ENCODE measurements at places on chromosomes 5 and 9.
A peak's percentile ranks its signal among the peaks of the same experiment; 100 is the strongest.

DNA sequence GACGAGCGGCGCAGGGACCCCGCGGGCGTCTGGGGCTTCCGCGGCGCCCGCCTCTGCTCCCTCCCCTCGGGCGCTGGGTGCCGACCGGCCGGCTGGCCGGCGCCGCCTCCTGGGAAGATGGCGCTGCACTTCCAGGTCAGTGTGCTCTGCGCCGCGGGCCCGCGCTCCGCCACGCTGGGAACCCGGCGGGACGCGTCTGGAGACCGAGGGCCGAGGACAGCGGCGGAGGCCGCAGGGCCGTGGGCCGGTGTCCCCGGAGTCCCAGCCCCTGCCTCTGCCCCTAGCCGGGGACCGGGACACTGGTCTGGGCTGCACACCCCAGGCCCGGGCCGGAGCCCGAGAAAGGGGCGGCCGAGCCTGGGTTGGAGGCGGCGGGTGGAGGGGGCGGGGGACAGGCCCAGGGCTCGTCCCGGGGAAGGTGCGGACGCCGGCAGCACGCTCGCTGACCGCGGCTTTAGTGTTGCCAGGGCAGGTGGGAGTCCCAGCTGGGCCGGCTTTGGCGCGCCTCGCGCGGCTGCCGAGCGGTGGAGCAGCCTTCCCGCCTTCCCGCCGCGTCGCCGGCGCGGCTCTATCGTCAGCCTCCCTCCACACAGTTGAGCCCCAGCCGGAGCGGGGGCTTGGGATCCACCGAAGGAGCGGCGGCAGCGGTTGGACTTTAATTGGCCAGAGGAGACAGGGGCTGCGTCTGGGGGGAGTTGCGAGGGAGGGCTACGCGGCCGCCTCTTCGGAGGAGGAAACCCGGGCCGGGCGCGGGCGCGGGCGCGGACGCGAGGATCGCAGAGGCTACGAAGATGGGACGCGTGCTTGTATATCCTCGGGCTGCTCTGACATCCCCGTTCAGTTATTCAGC, at the start of gene RANBP17:
RANBP17 (plus strand) TSS at position 102 of the 850 bp plus-strand sequence.
- DNase-seq: peak; percentile 85

DNA sequence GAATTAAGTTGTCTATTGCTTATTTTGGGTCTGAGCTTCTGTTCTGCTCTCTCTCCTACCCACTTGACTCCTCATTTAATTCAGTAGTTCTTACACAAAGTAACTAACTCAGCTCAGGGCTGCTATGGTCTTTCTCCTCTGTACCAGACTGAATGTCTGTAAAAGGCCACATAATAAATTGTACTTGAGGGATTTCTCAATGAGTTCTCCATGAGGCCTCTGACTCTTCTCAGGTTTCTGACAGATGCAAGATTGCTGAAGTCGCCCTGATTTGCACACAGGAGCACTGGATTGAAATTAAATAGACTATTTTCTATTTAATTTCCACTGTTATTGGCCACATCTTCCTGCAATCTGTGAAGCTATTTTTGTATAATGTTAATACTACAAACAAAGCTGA, 2.9 kb downstream of the IQGAP2 start:
- DNase-seq: no peak

DNA sequence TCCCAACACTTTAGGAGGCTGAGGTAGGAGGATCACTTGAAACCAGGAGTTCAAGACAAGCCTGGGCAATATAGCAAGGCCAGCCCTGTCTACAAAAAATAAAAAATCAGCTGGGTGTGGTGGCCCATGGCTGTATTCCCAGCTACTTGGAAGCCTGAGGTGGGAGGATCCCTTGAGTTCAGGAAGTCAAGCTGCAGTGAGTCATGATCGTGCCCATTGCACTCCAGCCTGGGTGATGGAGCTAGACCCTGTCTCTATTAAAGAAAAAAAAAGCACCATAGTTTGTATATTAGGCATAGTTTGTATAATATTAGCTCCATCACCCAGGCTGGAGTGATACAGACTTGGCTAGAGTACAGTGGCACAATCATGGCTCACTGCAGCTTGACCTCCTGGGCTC, 9.6 kb upstream of the NME5 start:
- peak; percentile 27 for DNase-seq

DNA sequence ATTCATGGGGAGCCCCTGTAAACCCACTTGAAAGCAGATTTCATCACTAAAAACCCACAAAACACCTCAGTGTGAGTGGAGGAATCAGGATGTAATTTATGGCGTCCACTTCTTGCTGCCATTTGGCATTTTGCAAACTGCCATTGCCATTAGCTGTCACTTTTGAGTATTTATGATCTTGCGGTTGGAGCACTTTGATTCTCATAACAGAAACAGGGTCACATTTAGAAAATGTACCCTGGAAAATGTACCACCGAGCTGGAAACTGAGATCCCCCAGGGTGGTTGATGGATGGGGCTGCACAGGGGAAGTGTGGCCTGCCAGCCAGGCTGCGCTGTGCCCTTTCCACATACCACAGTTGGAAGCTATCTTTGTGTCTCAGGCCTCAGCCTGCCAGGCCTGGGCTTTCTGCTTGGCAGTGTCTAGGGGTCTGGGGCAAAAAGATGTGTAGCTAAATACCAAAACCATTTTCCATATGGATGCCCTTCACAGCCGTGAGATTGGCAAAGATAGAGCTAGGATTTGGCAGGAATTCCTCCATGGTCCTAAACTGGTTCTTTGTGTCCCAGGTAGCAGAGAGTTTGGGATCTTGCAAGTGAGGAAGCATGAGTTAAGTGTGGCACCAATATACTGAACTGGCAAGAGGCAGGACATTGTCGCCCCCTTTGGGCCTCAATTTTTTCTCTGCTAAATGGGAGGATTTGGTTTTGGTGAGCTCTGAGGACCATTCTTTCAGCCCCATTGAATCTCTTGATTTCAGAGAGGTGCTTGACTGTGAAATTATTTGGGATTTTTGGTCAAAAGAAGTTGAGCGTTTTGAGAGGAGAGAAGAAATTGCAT, 46.2 kb downstream of the GALNT10 start:
- no peak for DNase-seq

- no peak for DNase-seq
These were observed 43.6 kb upstream of the SLC30A5 start for GRCh38 chr5:69050214-69050613.

GRCh38 chr5:57441557-57441956, 41.1 kb downstream of the ACTBL2 start:
- peak; percentile 89 for DNase-seq

- no peak for DNase-seq
These were observed 182.6 kb downstream of the CAAP1 start for GRCh38 chr9:26710008-26710407.

DNA sequence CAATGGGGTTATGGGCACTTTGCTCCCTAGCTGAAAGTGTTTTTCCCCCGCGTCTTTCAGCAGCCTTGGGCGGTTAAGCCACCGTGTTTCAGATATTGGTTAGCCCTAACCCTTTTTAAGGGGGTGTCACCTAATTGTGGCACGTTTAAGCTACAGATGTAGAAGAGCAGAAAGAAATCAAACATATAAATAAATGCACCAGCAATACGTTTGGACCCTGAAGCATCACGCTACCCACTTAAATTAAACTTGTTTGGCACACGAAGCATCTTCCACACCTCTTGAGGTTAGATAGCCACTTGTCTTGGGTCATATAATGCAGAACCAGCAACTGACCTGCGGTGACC, 768 bp downstream of the YTHDC2 start:
- DNase-seq: peak; percentile 11

- DNase-seq: peak; percentile 7
These were observed 91.9 kb upstream of the PTPRD start for GRCh38 chr9:10704720-10705119.

- no peak for DNase-seq
These were observed 13.0 kb downstream of the SNX24 start for GRCh38 chr5:122858451-122858850.

GRCh38 chr5:14495301-14495700, 86.3 kb upstream of the OTULINL start:
- no peak for DNase-seq

GRCh38 chr9:117703537-117703936, 666 bp upstream of the TLR4 start:
- DNase-seq: no peak

DNA sequence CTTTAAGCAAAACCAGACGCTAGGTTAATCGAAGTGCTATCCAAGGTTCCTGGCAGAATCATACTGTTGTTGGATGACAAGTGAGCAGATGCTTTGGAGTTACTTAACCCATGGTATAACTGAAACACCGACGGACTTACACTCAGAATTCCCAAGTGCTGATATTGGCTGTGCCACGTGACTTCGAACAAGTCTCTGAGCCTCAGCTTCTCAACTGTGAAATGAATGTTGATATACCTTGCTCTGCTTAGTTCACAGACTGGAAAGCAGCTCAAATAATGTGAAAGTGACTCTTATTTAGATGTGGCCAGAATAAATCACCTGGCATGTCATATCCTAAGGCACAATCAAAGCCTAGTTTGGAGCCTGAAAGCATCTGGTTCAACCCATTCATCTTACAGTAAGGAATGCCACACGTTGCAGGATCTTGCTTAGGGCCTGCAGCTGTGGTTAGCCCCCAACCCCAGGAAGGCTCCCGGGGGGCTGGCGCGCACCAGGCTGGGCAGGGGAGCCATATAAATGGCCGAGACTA, 759 bp downstream of the GEMIN5 start:
- DNase-seq: no peak

DNA sequence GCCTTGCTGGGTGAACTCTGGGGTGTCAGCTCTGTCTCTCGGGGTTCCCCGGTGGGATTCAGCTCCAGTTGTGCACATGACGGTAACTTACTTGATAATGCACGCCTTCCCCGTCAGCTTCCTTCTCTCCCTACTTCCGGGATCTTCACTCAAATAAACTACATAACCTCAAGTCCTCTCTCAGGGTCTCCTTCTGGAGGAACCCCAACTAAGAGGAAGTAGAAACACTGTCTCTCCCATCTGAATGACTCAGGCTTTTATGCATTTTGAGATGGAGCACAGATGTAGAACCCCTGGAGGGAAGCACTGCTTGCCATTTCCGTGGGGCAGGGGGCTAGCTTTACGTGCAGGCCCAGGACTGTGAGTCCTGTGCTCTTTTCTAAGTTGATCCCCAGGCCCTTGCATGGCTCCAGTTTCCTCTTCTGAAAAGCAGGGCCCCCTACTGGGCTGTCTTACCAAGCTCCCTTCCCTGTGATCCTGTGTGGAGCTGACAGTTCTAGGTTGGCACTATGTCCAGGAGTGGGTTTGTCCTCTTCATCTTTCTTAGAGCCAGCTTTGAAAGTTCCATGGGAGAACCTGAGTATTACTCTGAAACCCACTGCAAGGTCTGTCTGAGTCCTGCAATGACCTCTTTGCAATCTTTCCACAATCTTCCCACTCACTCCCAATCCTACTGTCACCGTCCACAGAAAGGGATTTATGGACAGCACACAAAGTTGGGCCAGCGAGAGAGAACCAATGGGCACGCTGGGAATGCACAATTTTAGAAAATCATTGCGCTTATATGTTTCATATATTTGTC, 17.7 kb downstream of the S1PR3 start:
- no peak for DNase-seq

DNA sequence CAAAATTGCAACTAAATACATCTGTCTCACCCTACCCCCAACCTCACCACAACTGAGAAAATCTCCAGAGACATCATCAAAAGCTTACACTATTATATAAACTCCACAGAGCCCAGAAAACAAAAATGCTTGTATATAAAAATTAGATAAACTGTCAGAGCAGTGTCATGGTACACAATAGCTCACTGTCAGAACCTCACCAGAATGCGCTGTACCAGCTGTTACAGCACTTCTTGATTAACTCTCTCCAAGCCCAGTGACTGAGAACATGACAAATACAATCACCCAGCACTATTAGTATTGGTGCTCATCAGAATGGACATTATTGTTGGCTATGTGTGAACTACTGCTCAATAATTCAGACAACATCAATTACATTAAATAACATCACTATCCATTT, 65.7 kb downstream of the ZDHHC21 start:
- no peak for DNase-seq

- DNase-seq: peak; percentile 19
These were observed 15.1 kb downstream of the IFNA1 start for GRCh38 chr9:21455320-21455719.

DNA sequence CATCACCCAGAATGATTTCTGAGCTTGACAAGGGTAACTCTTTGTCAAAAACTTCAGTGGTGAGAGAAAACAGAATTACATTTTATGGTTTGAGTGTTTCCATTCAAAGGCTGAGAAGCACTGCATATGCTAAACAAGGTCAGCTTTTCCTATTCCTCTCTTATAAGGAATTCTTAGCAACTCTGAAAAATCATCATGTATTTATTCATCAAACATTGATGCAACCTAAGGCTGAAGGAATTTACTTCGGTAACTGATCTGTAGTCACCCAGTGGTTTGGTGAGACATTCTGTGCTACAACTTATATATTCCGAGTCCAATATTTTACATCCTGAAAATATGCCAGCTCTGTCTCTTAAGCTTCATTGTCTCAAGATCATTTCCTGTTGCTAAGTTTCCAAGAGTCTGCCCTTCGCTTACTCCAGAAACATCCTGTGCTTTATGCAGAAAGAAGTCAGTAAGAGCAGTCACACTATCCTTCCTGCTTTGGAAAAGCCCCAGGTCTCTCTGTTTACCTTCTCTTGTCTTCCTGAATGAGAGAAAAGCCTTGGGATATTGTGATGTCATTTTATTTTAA, 176.6 kb upstream of the TBCA start:
- DNase-seq: no peak

DNA sequence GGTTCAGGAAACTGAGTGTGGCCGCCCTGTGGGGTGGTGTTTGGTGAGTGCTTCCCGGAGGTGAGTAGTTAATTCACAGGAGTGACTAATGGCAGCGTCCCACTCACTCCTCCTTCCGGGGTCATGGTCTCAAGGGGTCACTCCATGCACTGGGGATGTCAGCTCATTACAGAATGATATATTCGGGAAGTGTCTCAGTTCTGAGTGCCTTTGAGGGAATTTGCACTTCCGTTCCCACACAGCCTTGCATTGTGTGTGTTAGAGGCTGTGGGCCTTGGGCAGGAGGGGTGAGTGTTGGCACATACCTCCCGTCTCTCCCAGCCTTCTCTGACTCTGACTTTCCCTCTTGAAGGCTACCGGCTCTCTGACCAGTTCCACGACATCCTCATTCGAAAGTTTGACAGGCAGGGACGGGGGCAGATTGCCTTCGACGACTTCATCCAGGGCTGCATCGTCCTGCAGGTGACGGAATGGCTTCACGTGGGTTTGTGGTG, 10.5 kb upstream of the AHRR start:
- no peak for DNase-seq

- no peak for DNase-seq
These were observed 65.9 kb upstream of the FCN2 start for GRCh38 chr9:134814598-134815215.

GRCh38 chr9:14316602-14317300, 2.8 kb upstream of the NFIB start:
- DNase-seq: peak; percentile 52

GRCh38 chr5:135238622-135239452, 160.2 kb downstream of the MACROH2A1 start:
- no peak for DNase-seq

- no peak for DNase-seq
These were observed 9.5 kb downstream of the KCNV2 start for GRCh38 chr9:2726650-2727340.
